Right renal cortex interstitium (tissue), 3 donors: ENCODE measurements at places on chromosomes 4 and X.

- DNase-seq = peak; percentile 38
These were observed 126.5 kb downstream of the ADGRA3 start for GRCh38 chr4:22389240-22389870.

DNA sequence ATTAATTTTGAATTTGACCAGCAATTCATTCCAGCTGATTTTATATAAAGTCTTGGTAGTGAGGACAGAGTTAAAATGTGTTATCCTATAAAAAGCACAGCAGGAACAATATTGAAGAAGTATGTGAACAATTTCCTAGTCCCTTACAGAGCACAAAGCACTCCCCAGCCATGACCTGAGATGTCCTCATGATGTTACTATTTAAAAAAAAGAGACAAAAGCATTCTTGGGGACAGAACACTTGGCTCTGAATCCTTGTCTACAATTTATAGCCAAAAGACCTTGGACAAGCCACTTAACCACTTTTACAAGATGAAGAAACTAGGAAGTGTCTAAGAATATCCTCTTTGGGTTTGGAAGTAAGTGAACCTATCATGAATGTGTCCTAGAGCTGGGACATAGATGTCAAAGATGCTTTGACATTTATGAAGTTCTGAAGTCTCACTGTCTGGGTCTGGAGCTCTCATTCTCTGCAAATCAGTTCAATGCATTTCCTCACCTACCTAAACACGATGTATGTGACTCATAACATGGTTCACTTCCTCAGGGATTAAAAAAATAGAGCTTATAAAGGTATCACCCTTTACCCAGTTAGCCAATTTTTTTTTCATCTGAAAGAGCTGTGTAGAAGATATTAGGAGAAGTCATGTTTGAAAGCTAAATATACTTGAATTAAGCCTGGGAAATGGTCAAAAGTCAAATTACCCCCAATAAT, 61.4 kb downstream of the IGFBP7 start:
- no peak for DNase-seq

- DNase-seq = no peak
These were observed 152.8 kb downstream of the ADGRA3 start for GRCh38 chr4:22363036-22363435.

GRCh38 chr4:154471032-154471431, 20.6 kb downstream of the DCHS2 start:
- DNase-seq = no peak

DNA sequence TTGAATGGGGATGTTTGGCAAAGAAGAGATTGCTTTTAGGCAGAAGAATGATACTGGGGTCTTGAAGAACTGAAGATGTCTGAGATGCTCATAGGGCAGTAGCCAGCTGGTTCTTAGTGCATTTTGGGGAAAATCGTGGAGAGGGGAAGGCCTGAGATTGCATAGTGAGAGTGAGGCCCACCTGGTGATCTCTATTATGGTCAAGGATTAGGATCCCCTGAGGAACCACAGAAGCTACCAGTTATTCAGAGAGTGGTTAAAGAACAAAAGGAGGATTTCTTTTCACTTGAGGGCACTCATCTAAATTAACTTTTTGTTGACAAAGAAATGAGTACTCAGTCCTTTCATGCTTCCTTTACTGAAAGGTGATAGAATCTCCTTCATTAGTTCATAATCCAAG, 271.3 kb upstream of the HAND2 start:
- no peak for DNase-seq

DNA sequence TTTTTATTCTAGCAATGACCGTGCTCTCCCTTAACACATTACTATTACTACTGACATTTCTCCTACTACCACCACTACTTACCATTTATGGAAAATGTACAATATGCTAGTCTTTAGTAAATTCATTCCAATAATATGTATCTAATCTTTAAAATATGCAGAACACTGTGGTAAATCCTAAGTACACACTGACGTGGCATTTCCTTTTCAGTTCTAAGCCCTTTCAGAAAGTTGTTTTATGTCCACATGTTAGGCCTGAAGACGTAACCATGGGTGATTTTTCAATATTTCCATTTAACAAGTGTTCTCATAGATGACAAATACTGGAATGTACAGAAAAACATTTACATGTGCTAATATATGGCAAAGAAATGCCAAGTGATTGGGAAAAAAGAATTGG, 268.6 kb upstream of the SLIT2 start:
- DNase-seq = no peak

DNA sequence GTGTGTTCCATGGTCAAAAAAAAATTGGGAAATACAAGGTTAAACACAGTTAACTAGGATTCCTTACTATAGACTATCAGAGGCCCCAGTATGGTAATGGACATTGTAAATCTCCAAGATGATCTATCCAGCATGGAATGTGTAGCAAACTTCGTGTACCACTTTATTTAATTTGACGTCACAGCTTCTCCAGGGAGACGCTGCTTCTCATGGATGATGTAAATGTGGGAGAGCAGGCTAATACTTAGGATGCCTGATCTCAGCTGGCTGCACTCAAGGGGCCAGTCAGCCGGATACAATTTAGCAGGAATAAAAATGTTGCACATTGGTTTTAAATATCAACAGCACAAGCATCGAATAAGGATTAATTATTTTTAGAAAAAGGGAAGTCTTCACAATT, 111.7 kb upstream of the HPF1 start:
- no peak for DNase-seq

DNA sequence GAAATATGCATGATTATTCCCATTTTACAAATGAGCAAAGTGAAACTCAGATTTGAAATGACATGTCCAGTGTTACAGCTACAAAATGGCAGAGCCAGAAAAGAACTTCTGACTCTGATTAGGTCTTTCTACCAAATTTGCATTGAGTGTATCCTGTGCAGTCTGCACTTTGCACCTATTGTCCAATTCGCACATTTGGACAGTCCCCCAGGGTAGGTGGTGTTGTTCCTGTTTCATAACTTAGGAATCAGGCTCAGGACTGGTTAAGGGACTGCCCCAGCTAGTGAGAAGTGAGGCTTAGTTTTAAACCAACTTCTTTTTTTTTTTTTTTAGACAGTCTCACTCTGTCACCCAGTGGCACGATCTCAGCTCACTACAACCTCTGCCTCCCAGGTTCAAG, 137.9 kb upstream of the NALF2 start:
- DNase-seq = no peak

GRCh38 chrX:6941041-6941440, 206.5 kb upstream of the STS start:
- DNase-seq = no peak

- no peak for DNase-seq
These were observed 15.7 kb upstream of the DRP2 start for GRCh38 chrX:101203761-101204351.

GRCh38 chr4:182177166-182177565, 66.0 kb upstream of the TENM3 start:
- DNase-seq = no peak

- no peak for DNase-seq
These were observed 8.8 kb upstream of the DGAT2L6 start for GRCh38 chrX:70168238-70169188.

GRCh38 chrX:118225711-118226428, 109.3 kb upstream of the KLHL13 start:
- no peak for DNase-seq

- DNase-seq = no peak
These were observed 160.2 kb upstream of the CPEB2 start for GRCh38 chr4:14841801-14842768.

DNA sequence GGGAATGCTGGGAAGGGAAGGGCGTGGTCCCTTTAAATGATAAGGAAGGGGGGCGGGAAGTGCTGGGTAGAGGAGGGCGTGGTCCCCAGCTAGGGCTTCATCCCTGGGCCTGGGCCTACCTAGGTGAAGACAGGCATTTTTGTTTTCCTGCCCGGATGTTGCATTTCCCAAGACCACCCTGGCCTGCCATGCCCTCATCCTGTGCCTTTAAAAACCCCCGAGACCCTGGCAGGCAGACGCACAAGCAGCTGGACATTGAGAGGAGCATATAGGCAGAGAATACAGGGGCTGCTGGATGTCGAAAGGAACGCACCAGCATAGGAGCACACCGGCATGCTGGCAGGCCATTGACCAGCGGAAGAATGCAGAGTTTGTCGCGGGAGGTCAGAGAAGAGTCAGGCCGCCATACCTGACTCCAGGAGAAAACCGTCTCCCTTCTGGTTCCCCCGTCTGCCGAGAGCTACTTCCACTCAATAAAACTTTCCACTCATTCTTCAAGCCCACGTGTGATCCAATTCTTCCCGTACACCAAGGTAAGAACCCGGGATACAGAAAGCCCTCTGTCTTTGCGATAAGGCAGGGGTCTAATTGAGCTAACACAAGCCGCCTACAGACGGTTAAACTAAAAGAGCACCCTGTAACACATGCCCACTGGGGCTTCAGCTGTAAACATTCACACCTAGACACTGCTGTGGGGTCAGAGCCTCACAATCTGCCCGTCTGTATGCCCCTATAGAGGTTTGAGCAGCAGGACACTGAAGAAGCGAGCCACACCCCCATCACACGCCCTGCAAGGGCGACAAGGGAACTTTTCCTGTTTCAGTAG, 2.9 kb upstream of the AGA start:
- no peak for DNase-seq

DNA sequence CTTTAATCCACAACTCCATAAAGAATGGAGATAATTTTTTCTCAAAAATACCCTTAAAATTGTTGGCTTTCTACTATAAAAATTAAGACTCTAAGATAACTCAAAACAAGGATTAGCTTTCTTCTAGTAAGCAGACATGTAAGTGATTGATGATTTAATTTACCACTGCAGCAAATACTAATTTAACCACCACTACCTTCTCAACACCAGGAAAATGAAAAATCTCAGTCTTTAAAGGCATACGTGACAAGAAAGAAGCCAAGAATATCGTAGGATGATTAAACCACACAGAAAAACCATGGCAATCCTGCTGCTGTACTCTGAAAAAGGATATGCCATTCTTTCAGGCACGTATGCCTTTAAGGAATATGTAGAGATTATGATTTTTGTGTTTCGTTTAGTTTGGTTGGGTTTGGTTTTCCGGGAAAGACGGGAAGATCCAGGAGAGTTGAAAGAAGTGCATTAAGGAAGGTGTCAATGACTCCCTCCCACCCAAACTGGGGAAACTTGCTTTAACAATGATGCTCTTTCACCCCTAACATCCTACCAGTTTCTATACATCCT, 881 bp downstream of the LRCH2 start:
- no peak for DNase-seq

GRCh38 chr4:81688085-81688484, 216.4 kb upstream of the RASGEF1B start:
- DNase-seq = no peak

DNA sequence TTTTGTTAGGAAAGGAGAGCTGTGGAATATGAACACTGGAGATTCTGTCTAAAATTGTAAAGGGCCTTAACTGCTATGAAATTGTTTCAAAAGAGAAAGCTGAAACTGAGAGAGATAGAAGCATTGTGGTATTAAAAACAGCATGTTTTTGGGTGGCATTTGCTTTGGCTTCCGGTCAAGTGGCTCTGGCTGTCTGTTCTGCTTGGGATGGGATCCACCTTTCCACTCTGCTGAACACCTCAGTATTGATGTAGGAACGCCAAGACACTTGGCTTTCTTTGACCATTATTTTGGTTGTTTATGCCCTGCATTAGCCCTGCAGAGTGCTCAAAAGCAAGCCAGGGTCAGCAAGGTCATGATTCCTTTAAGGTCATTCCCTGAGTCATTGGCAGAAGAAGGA, 199.7 kb downstream of the SLC4A4 start:
- no peak for DNase-seq

DNA sequence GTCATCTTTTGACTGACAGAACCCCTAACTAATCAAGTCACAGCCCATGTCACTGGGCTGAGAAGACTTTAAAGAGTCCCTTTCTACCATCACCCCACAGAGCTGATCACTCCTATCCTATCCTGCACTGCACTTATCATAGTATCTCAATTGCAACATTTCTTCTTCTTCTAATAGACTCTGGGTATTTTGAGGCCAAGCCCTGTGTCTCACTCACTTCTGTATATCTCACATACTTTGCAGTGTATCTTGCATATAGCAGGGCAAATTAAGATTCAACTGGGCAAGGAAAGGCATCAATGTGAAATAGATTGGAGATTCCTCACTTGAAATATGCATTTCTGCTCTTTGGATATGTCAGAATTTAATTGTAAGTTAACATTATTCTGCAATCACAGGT, 531.5 kb upstream of the SLIT2 start:
- no peak for DNase-seq

- DNase-seq = no peak
These were observed 812.1 kb upstream of the INTU start for GRCh38 chr4:126820631-126821030.

DNA sequence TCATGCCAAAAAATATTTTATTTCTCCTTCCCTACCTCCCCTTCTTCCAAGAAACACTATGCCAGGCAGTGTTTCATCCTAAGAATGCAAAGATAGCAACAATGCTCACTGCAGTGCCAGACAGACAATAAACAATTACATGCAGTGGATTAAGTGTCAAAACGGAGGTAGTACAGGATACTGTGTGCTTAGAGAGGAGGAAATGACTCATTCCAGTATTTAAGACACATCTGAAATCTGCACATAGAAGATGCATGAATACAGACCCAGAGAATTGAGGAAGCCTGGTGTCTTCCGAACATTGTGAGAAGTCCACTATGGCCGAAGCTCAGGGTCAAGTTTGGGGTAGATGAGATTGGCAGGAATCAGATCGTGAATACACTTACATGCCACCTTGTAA, 326.4 kb downstream of the PPP3CA start:
- DNase-seq = no peak

GRCh38 chr4:163755013-163755412, 260.5 kb downstream of the TMA16 start:
- no peak for DNase-seq

- DNase-seq = no peak
These were observed 336.2 kb downstream of the SLC7A11 start for GRCh38 chr4:137905930-137906329.

DNA sequence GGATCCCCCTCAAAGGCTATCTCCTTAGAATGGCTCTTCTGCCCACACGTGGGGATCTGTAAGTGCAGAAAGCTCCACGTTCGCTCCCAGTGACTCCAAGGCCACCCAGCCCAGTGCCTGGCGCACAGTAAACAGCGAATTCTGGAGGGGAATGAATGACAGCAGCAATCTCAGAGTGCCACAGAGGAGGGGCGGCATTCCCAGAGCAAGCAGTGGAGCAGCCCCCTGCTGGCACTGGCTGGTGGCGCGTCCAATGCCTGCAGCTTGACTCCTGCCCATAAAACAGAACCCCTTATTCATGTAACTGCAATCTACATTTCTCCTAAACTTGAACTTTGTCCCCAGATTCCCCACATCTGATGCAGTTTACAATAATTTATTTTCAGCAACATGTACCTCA, 6.9 kb upstream of the HELT start:
- no peak for DNase-seq

- DNase-seq = no peak
These were observed 37.0 kb downstream of the NPY5R start for GRCh38 chr4:163380703-163381102.
